ENCODE measurements at places on chromosomes 16 and 17. TPM values are rescaled to one million over a fixed set of nuclear protein-coding genes. Genes with fewer than 3 reads are reported as not detected.

DNA sequence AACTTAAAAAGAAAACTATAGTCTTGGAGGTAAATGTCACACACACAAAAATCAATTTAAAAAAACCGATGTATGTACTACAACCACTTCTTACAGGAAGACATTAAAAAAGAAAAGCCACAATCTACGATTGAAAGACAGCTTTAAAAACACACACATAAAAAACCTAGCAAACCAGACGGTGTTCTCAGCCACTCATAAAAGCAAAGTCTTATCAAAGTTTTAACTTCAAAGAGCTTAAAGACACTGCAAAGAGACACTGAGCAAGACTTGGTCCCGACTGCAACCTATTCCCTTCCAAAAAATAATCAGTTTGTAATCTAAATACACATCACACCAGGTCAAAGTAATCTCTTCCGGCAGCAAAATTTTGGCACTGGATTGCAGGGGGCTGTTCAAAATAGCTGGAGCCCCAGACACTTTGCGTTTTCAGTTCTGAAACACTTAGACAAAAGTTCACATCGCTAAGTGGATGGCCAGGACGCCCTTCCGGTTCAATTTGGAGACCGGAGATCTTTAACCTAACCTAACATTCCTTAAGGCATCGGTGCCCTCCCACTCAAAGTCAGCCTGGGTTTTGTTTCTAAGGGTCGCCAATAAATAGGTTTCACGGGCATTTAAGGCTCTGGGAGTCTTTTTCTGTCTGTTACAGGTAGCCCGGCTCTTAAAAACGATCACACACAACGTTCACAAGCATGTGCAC is 2.6 kb downstream of the ZCCHC14 start:
- no peaks in the 10 kb centered on the region for H3K27me3 ChIP-seq
- H3K27ac ChIP-seq: no peak overlapping the region
- H3K36me3 ChIP-seq: no peaks in the 10 kb centered on the region
- no peaks in the 10 kb centered on the region for H3K4me1 ChIP-seq
- DNase-seq: no peak

- H3K27me3 ChIP-seq: no peaks in the 10 kb centered on the region
- no peak overlapping the region for H3K27ac ChIP-seq
- no peaks in the 10 kb centered on the region for H3K36me3 ChIP-seq
- no peak overlapping the region for H3K4me3 ChIP-seq
Observed at GRCh38 chr16:66961914-66962313, 848 bp downstream of the CES3 start.

DNA sequence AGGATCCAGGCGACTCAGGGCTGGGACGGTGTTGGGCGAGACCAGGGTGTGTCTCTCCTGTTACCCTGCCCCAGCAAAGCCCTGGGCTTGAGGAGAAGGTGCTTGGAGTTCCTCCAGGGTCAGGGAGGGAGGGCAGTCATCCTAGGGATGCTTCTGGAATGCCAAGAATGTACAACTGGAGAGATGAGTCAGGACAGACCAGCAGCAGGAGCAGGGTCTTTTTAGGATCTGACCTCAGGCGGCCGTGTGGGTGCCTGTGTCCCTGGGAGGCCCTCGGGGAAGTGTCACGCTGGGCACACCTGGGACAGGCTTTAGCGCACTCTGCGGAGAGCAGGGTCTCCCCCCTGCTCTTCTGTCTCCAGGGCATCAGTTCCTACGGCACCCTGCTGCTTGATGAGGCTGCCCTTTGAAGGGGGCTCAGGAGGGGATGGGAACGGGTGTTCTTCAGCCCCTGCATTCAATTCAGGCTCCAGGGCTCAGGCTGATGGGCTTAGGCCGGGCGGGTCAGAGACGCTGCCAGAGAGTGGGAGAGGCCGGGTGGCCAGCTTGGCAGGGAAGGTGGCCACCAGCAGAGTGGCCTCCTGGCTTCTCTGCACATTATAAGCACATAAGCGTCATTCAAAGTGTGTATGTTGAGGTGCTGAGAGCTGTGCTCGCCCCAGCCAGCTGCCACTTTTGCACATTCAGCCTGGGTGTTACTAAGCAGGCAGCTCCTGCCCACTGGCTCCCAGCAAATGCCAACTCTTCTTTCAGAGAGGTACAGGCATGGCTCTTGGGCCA is 8.4 kb upstream of the MTSS2 start:
- DNase-seq: peak; percentile 71
- H3K36me3 ChIP-seq: no peaks in the 10 kb centered on the region
- H3K27ac ChIP-seq: peak overlapping the region; percentile 93
- H3K4me1 ChIP-seq: peaks cover 27% of the 10 kb centered on the region
- H3K4me3 ChIP-seq: no peak overlapping the region
- no peaks in the 10 kb centered on the region for H3K27me3 ChIP-seq

GRCh38 chr17:80820331-80820730 is 171.3 kb upstream of the CHMP6 start:
- H3K4me3 ChIP-seq: no peak overlapping the region
- H3K27ac ChIP-seq: no peak overlapping the region
- no peak for DNase-seq
- H3K36me3 ChIP-seq: no peaks in the 10 kb centered on the region
- no peaks in the 10 kb centered on the region for H3K27me3 ChIP-seq

GRCh38 chr16:22358000-22358399 is 16.4 kb downstream of the CDR2 start:
- H3K27me3 ChIP-seq: no peaks in the 10 kb centered on the region
- H3K27ac ChIP-seq: no peak overlapping the region
- H3K4me1 ChIP-seq: no peaks in the 10 kb centered on the region
- no peaks in the 10 kb centered on the region for H3K36me3 ChIP-seq

DNA sequence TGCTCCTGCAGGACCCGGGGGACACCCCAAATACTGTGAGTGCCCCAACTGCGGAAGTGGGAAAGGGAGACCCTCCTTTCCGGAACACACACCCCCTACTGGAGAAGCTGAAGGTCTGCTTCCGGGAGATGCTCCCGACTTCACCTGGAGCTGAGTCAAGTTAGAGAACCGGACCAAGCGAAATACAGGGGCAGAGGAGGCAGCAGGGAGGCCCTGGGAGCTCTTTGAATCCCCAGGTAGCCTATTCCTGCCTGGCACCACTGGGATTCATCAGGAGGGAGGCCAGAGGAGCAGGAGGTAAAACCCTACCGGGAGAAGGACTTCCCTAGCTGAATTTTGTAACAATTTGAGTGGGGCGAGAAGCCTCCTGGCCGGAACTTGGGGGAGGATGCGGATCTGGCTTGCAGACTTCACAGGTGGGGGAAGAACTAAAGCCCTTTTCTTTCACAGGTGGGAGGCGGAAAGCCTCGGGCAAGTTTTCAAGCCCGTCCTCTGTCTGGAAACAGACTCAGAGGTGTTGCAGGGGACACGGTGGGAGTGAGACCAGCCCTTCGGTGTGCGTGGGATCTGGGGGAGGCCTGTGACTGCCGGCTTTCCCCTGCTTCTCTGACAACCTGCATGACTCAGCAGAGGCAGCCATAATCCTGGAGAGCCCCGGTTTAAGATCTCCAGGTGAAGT is 22.4 kb upstream of the TEKT1 start:
- H3K4me1 ChIP-seq: no peaks in the 10 kb centered on the region
- no peak overlapping the region for H3K4me3 ChIP-seq
- no peaks in the 10 kb centered on the region for H3K27me3 ChIP-seq
- H3K27ac ChIP-seq: no peak overlapping the region

DNA sequence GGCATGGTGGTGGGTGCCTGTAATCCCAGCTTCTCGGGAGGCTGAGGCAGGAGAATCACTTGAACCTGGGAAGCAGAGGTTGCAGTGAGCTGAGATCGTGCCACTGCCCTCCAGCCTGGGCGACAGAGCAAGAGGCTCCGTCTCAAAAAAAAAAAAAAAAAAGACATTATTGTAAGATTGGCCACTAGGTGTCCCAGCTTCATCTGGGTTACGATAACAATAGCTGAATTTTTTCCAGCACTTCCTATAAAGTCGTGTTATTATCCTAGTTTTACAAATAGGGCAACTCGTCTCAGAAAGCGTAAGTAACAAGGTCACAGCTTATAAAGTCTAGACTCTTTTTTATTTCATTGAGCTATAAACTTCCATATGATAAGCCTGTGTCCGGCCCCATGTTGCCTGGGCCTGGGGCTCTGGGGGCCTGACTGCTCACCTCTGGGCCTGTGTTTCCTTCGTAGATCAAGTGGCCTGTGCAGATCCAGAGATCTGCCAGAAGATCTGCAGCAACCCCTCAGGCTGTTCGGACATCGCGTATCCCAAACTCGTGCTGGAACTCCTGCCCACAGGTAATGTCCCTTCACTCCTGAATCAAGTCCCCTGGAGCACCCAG is 60.5 kb downstream of the SLC5A11 start:
- no peaks in the 10 kb centered on the region for H3K4me1 ChIP-seq
- H3K36me3 ChIP-seq: no peaks in the 10 kb centered on the region
- no peak overlapping the region for H3K27ac ChIP-seq
- no peak overlapping the region for H3K4me3 ChIP-seq

Gene CHRNE
- total RNA-seq: not detected

Gene CCL2
- total RNA-seq: 30.3 TPM

Gene GPR179
- total RNA-seq: not detected

Gene PHOSPHO1
- total RNA-seq: 2.4 TPM
